ENCODE measurements at places on chromosomes 3 and 15. TPM values are rescaled to one million over a fixed set of nuclear protein-coding genes. Genes with fewer than 3 reads are reported as not detected.

WDR5B gene
- 1.1 TPM for total RNA-seq

SLC6A1 gene
- 1.7 TPM for total RNA-seq

SLC22A14 gene
- total RNA-seq = 0.03 TPM

GRCh38 chr3:129404610-129405009 is 23.8 kb downstream of the EFCAB12 start:
- DNase-seq = no peak
